Kidney glomerular epithelial cell (primary cell): ENCODE measurements at places on chromosomes 1 and 21.

DNA sequence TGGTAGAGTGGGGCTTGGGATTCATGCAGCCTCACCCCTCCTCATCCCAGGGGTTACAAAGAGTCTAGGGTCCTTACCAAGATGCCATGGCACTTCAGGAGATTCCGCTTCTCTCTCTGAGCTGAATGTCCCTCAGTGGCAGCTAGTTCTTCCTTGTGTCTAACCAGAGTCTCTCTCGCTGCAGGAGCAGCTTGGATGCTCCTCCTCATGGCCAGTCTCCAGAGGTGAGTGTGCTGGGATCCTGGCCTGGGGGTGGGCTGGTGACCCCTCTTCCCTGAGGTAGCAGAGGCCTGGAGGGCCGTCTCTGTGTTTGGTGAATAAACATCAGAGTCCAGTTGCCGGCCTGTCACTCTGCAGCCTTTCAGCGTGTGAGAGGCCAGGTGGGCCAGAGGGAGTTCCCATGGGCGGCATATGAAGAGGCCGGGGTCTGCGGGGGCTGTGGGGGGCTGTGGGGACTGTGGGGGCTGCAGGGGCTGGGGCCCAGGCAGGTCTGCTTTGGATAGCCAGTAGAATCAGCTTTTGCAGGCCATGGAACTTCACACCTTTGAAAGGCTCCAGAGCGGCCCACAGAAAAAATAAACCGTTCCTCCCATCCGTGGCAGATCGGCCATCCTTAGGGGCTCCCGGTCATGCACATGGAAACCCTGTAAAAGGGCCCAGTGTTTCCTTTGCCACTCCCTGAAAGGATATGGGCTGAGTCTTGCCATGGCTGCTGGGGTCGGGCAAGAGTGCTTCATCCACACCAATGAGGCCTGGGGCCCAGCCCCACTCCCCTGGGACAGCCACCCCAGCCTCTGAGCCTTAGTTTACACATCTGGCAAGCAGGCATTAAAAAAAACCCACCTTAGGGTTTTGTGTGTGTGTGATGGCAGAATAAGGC, 256.4 kb downstream of the FOXD2 start:
- DNase-seq: no peak

GRCh38 chr21:25416669-25417068, 190.6 kb downstream of the MRPL39 start:
- no peak for DNase-seq

DNA sequence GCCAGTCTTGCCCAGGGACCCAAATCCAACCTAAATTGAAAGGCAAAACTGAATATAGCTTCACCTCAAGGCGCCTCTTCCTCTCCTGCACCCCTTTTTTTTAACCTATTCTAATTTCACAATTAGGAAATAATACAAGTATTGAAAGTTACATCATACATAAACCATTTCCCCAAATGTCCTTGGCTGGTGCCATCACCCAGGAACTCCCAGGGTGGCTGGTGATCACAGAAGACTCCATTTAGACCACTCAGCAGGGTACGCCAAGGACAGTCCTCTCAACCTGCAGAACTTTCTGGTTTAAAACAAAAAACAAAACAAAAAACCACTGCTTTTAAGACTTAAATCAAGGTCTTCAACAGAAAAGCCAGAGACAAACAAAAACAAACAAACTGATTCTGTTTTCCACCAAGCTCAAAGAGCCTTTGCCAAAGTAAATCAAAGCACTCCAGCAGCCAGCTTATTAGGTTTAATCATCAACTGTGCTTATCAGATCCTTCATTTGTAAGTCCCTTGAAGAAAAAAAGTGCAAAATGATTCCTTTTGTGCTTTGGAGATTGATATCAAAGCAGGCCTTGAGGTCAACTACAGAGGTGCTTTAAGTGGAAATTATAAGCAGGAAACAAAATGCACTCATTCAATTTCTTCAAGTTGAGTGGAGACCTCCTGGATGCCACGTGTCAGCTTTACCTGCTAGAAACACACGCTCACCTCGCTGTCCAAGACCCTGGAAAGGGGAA, 113.0 kb downstream of the ETS2 start:
- no peak for DNase-seq

DNA sequence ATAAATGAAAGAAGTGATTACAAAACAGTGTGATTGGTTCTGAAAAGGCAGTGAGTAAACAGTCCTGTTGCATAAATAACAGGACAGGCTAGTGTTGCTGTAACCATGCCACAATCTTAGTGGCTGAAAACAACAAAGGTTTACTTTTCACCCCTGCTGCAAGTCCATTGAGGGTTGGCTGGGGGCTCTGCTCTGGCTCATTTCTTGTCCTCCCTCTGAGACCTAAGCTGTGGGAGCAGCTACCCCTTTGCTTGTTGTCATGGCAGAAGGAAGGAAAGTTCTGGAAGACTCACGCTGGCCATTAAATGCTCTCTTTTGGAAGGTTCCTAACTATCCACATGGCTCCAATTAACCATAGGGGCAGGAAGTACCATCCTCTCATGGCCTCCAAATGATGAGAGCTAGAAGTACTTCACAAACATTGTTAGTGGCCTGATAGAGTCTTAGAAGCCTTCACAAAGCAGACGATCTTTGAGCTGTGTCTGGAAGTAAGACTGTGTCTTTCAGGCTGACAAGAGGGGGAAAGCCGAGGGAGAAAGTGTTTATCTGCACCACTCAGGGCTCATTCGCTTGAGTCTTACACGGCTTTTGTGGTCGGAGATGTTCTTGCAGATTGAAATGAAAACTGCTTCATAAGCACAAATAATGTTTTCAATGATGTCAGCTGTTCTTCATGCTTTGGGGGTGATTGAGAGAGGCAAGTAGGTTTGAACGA, 11.9 kb downstream of the RCSD1 start:
- DNase-seq: no peak

DNA sequence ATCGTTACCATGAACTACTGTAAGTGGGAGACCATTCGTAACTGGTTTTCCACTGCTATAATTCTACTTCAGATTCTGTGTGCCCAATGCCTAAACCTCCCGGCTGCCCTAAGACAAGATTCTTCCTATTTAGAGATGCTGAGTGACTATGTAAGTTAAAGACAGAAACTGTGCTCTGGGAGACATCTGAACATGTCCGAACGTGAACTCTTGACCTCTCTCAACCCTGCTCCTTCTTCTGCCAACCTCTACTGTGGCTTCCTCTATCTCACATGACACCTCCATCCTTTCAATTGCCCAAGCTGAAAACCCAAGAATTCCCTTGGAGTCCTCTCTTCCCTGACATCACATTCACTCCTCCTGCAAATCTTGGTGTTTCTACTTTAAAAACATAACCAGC, 182.9 kb downstream of the AKT3 start:
- DNase-seq: no peak

GRCh38 chr1:246074421-246074820, 432.7 kb downstream of the SMYD3 start:
- no peak for DNase-seq

GRCh38 chr1:56370513-56370912, 208.8 kb downstream of the PLPP3 start:
- DNase-seq: no peak

- no peak for DNase-seq
Observed at GRCh38 chr1:232454227-232454886, 175.6 kb downstream of the SIPA1L2 start.

GRCh38 chr1:219086956-219087469, 86.7 kb upstream of the LYPLAL1 start:
- DNase-seq: no peak

DNA sequence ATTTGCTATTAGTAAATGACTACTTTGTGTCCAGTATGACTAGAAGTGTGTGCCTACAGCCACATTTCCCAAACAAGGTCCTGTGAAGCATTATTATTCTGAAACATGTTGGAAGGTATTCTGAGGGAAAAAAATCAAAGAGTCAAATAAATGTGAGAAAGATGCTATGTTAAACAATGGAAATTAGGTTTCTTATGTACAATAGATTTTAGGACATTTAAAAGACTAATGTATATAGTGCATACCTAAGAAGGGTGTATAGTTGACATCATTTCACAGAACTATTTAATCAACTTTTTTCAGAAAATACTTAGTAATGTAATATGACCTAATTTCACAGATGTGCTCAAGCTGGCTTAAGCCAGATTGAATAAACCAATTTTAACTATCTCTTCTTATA, 582.5 kb downstream of the USP25 start:
- DNase-seq: no peak

DNA sequence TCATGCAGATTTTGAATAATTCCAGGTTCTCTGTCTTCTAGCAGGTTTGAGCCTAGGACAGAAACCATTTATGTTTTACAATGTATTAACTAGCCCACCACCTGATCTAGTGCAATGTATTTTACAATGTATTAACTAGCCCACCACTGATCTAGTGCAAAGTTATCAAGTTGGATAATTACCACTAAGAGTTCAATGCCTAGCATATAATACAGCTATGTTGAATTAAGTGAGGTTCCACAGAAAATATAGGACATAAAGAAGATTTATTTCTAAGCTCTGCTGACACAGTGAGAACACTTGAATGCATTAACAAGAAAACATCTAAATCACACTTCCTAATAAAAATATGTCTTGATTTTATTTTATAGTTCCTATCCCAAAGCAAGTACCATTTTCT, 854.6 kb upstream of the NEGR1 start:
- no peak for DNase-seq

- DNase-seq: no peak
Observed at GRCh38 chr1:116755066-116755465, 836 bp downstream of the CD2 start.

DNA sequence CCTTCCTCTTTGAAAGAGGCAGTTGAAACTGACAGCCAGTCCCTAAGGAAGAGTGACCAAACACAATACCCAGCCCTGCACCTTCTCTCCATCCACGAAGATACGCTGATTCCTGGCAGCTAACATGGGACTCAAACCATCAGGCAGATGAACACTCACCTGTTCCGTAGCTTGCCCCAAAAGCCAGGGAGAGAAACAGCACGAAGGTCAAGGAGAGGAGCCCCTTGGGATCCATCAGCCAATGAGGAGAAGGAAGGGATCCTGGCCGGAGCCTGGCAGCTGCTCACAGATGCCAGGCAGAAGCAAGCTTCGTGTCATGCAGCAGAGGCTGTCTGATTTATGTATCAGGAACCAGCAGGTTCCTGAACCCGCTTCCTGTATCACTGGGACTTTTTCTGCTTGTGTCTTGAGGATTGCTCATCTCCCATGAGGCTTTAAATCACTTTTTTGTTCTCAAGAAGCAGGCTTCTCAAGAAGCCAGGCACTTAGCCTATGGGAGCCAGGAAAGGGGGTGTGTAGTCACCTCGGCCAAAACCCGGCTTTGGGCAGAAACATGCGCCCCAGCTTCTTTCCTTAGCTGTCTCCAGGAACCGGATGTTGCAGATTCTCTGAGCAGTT, at the start of gene SLAMF1:
Gene SLAMF1, minus strand, starts transcription at position 334 of the 618 bp plus-strand sequence. Its CDS starts 99 bp downstream, at position 235.
- DNase-seq: no peak

- DNase-seq: peak; percentile 34
Observed at GRCh38 chr1:153750026-153750995, 22.5 kb downstream of the INTS3 start.

DNA sequence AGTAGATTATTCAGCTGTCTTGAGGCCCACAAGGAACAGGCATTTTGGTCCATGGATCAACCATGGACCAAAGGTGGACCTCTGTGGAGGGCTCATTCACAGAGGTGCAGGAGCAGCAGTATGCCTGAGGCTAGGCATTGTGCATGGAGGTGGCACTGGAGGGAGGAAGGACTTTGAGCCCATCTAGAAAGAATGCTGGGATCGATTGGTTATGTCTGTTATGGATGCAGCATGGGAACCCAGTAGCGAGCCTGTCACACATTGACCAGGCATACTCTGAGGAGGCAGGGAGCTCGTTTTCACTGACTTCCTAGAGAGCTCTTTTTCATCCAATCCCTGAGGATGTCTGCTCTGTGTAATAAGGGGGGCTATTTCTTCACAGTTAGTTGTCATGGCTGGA, 75.5 kb downstream of the KCNN3 start:
- DNase-seq: no peak

DNA sequence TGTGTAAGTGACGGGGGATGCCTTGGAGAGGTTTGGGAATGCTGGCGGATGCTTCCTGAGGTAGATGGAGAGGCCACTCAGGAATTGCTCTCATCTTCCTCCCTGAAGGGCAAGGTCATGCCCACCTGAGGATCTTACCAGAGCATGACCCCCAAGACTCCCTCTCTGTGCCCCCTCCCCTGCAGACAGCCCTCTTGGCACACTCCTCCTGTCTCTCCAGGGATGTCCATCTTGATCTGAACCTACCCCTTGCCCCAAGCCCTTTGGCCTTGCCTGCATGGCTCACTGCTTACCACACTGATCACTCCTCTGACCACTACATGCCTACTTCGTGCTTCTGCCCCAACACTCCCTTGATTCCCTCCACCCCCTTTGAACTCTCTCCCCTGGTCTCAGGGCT, 17.9 kb upstream of the MPL start:
- no peak for DNase-seq

DNA sequence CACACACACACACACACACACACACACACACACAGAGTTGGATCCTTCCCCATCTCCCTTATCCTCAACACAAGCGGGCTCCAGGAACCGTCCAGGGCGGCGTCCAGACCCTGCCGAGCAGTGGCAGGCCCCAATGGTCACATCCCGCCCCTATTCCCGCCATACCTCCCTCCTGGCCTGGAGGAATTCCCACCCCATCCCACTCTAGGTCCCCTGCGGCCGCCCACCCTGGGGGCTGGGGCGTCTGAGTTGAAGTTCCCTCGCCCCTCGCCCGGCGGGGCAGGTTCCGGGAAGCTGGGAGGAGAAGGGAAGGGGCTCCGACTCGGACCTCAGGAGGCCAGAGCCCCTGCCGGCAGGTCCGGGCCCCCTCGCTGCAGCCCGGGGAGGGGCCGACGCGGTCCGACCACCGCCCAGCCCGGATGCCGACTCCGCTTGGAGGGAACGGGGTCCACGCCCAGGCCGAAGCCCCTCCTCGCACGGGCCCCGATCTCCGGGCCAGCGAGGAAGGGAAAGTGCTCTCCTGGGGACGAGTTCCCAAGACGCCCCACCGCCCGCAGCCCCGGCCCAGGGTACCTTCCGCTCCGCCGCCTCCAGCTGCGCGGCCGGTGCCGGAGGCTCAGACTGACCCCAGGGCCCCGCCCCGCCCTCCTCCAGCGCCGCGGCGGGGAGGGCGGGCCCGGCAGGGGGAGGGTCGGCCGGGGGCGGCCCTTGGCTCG, at the start of gene RHOC:
Gene RHOC, minus strand, starts transcription at position 623 of the 716 bp plus-strand sequence. CDS start 3,328 bp downstream, outside the sequence.
- peak; percentile 70 for DNase-seq

DNA sequence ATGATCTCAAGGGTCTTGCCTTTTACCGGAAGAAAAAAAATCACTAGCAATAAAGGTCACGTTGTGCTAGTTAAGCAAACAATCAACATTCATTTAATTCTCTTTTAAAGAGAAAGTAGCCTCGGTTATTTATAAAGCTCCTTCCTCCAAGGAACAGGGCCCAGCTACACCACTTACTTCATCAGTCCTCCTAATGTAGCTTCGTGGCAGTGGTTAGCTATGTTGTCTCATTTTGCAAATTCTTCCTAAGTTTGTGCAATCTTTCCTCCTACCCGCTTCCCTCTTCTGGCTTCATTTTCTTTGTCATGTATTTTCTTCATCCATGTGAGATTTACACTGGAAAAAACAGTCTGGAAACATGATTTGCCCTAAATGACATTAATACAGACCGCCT, 554.2 kb downstream of the NUF2 start:
- no peak for DNase-seq

DNA sequence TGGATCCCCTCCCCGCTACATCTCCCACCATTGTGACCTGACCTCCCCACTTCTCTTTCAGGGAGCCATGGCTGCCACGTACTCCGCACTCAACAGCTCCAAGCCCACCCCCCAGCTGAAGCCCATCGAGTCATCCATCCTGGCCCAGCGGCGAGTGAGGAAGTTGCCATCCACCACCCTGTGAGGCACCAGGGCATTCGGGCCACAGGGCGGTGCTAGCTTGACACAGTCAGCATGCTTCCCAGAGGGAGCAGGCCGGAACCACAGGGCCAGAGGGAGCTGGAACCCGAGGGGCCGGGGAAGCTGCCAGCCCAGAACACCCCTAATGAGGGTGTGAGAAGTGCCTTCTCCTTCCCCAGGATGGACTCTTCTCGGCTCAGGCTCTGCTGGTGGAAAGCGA, 44.5 kb downstream of the RPS6KA1 start:
- no peak for DNase-seq
